ENCODE measurements at places on chromosomes 7 and 10. TPM values are rescaled to one million over a fixed set of nuclear protein-coding genes. Genes with fewer than 3 reads are reported as not detected.

The VSTM2A gene
- total RNA-seq = 0.20 TPM

The CYP3A4 gene
- not detected for total RNA-seq

DNA sequence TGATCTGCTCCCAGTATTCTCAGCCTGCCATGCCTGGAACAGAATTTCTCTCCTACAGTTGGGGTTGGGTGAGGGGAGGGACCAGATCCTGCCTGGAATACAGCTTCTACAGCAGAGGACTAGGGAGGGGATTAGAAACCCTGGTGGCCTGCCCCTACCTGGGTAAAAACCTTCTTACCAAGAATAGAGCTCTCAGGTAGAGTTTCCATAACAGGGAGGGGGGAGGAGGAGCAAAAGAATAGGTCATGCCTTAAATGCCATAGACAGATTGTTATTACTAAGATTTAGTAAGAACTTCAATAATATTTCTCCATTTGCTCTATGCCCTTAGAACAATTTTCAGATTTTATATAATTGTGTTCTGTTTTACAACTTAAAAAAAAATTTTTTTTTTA lies 33.5 kb upstream of the TSPAN33 start:
- DNase-seq = no peak

DNA sequence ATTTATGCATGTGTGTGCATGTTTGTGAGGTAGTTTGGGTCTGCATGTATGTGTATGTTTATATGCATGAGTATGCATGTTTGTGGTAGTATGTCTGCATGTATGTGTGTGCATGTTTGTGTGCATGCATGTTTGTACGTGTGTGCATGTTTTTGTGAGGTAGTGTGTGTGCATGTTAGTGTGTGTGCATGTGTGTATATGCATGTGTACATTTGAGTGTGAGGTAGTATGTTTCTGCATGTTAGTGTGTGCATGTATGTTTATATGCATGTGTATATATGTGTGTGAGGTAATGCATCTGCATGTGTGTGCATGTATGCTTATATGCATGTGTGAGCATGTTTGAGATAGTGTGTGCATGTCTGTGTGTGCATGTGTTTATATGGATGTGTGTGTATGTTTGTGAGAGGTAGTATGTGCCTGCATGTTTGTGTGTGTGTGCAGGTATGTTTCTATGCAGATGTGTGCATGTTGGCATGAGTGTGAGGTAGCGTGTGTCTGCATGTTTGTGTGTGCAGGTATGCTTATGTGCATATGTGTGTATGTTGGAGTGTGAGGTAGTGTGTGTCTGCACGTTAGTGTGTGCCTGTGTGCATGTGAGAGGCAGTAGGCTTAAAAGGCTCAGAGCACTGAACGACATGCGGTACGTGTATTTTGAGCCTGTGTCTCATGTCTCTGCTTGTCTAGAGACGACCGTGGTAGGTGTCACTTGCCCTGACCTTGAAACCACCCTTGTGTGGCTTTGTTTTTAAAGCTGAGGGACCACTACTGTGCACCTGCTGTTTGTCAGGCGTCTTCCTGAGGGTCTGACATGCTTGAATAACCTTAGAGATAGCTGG lies 43.7 kb downstream of the PFKP start:
- no peak for DNase-seq

- peak; percentile 2 for DNase-seq
These were observed 134.8 kb downstream of the PCDH15 start for GRCh38 chr10:54666192-54666591.

The UCMA gene
- not detected for total RNA-seq

GRCh38 chr7:35749556-35749955 lies 51.3 kb upstream of the SEPTIN7 start:
- DNase-seq = no peak

GRCh38 chr7:152594801-152595200 lies 81.1 kb downstream of the XRCC2 start:
- DNase-seq = no peak

GRCh38 chr7:159068893-159069448 lies 75.7 kb downstream of the VIPR2 start:
- DNase-seq = no peak

The COMMD3 gene
- total RNA-seq = 28.0 TPM

DNA sequence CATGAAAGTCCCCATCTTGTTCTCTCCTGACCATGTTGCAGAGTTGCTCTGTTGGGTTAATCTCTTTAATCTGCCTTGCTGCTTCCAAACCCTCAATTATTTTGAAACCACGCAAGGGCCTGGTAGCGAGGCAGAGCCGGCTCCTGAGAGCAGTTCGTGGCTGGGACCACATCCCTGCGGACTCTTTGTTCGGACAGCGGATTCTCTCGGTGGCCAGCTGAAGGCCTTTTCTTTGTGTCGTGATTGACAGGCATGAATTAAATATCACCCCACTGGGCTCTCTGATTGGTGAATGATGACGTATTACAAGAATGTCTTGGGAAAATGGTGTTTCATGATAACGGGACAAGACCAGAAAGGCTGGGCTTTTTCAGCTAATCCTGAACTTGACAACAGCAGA lies 66.9 kb upstream of the ARHGAP21 start:
- DNase-seq = peak; percentile 25

GRCh38 chr7:27242154-27242553 lies 448 bp upstream of the EVX1 start:
- no peak for DNase-seq

GRCh38 chr7:26340476-26341018 lies 48.9 kb downstream of the SNX10 start:
- DNase-seq = no peak

DNA sequence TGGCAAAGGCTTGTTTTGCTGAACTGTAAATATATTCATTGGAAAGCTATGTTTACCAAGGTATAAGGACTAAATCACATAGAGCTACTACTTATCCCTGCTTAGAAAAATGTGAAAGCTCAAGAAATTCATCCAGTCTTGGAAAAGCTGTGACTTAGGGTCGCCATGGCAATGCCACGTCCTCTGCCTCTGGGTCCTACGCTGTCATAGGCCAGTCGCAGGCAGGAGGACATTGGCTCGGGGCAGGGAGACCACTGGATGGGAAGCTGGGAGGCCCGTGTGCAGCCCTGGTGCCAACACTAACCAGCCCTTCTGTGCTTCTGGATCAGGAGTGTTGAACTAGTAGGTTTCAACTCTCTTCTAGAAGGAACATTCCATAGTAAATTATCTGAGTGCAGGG lies 67.3 kb upstream of the PDZD8 start:
- no peak for DNase-seq

The LIPF gene
- total RNA-seq = not detected

The MMRN2 gene
- 0.27 TPM for total RNA-seq

- no peak for DNase-seq
These were observed 120.2 kb upstream of the ODAD2 start for GRCh38 chr10:28118985-28119628.

DNA sequence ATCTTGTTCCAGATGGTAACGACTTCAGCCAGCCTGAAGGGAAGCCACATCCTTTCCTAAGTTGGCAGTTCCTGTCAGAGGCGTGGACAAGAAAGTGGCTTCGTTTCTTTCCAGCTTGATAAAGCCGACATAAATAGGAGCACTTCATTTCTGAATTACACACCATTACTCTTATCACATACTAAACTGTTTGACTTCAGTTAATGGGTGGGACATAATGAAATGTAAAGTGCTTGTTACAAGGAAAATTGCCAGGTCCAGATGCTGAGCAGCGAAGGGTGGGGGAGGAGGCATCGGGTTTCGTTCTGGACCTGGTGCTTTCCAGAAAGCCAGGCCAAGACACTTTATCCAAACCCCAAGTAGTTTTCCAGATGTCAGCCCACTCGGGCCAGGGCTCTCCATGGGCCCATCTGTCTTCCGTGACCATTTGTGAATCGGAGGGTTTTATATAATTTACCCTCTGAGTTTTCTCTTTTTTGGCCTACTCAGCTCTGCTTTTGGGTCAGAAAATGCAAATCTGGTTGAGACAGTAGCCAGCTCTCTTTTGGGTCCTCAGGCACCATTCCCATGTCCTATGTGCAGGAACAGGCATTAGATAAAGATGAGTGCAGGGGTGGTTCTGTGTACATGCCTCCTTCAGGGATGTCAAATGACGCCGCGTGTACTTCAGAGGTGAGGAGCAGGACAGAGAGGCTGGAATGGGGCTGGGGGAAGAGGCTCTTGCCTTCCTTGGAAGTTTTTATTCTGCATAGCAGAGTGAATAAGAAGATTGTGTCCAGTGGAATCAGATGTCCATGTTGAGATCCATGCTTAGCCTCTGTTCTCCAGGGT lies 90.2 kb downstream of the TACC2 start:
- DNase-seq = no peak

The DENND10 gene
- 41.8 TPM for total RNA-seq

- peak; percentile 49 for DNase-seq
These were observed 40.6 kb upstream of the ABCA13 start for GRCh38 chr7:48130658-48131108.

The CDH23 gene
- not detected for total RNA-seq

DNA sequence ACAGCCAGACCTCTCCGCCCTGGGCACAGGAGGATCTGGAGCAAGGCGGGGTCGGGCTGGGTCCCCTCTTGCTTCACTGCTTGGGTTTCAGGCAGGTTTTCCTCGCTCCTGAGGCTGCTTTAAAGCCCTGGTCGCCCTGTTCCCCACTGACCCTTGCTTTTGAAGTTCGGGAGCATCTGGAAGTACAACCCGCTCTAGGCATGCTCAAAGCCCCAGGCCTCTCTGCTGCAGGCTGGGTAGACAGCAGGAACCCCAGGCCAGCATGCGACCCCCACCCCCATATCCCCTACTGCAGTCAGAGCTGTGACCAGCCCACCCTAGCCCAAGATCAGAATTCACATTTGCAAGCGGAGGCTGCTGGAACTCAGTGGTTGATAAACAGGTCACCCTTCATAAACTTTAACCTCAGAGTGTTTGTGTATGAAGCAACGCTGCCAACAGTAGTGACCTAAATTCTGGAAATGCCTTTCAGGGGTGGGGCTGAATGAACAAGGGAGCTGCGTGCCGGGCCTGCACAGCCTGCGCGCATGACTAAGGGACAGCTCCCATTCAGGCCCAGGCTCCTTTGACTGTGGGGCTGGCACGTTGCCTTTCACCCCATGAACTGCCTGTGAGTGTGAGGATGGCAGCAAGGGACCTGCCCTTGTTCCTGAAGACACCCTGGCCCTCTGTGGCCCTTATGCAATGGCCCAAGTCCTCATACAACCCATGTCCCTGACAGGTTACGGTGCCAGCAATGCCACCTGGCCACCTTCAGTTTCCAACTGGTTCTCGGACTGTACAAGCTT lies 52.5 kb downstream of the PROSER2 start:
- peak; percentile 86 for DNase-seq

The SAMD9L gene
- total RNA-seq = 55.6 TPM

The UBE2H gene
- 194 TPM for total RNA-seq

DNA sequence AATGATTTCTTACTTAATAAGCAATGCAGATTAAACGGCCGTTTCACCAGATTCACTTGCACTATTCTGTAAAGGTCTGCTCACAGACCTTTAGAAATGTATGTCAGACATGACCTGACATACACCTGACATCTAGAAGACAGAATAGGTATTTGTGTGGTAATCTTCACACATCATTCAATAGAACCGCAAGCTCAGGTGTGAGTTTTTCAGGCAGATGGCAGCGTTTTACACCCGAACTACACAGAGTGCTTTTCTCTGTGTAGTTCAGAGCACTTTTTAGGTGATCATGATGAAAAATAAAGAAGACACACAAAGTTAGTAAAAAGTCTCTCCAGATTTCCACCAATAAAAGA lies 63.2 kb downstream of the PRKCQ start:
- no peak for DNase-seq

The SCART1 gene
- total RNA-seq = 0.50 TPM

GRCh38 chr10:61993711-61994401 lies 92.4 kb downstream of the ARID5B start:
- peak; percentile 44 for DNase-seq

DNA sequence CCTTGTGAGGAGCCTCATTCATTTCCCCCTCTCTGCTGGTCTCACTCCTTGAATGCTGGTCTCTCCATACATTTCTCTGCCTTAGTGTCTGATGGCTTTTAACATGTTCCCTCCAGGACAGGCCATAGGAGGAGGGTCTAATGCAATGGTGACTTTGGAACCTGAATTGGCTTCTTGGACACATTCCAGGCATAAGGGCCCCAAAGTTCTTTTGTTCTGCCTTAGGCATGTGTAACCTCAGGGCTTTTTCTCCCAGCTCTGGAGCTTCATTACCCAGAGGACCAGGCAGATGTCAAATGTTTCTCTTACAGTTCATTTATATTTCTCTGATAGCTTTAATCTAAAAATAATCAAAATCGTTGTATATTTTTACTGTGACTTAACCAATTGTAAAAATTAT lies 162.6 kb downstream of the SDK1 start:
- DNase-seq = no peak

DNA sequence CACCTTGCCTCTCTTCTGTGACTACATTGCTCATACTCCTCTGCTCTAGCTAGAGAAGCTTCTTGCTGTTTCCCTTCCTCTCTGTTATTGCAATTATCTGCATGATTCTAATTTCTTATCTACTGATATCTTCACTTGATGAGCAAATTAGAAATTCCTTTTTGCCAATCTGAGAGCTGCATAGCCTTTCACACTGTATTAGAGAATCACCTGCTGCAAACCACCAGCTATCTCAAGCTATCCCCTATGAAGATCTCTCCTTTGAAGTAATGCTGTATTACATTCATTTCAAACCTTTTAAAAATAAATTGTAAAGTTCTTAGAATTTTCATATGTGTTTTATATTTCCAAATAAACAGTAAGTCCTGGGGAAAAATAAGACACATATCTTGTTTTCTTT lies 89.0 kb upstream of the ZNF804B start:
- no peak for DNase-seq

DNA sequence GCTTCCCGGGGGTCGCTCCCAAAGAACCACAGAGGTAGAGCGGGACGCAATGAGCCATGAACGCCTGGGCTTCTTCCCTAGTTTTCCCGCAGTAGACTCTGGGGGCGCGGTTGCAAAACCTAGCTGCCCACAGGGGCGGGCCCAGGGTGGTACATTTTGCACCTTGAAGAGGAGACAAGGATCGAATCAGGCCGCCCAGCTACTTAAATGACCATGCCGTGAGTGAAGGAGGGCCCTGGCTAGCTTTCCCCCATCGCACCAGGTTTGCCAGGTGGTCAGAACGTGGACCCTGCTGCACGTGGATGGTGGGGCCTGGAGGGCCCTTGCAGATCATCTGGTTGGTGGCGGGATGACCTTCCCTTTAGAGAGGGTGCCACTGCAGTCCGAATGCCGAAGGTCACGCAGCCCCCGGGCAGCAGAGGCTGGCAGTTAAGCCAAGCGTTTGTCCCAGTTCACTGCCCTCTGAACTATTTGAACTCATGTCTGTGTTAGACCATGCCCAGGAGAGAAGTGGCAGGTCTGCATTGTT lies 604 bp upstream of the SHTN1 start:
- DNase-seq = no peak

GRCh38 chr10:21524526-21525366 lies 736 bp downstream of the SKIDA1 start:
- DNase-seq = peak; percentile 66

GRCh38 chr7:55133630-55134358 lies 115.0 kb downstream of the EGFR start:
- DNase-seq = peak; percentile 99
